ENCODE measurements at places on chromosomes 13 and 19.

DNA sequence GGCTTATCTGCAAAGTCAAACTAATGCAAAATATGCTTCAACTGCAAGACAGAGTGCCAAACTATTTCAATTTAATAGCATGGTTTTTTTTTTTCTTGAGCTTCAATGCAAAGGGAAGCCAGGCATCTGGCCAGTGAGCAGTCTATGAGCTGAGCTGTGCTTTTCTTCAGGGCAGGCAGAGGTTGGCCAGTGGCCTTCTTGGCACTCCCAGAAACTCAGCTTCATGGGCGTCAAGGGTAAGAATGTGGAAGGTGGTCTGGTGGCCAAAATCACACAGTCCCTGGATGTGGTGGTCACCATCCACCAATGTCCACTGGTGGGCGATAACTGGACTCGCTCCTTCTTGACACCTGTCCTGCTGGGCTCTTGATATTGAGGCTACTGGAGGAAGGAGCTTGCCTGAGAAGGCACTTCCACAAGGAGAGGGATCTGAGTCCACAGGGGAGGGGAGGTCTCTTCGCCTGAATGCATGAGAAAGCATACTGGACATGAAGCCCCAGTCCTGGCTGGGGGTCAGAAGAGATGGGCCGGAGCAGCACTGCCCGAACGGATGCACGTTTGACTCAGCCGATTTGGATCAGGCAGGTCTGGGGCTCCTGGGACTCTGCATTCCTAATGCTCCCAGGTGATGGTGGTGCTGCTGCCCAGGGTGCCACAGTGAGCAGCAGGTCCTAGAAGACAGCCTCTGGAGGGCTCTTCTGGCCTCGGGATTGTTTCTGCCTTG is 17.1 kb downstream of the COL4A2 start:
- DNase-seq: no peak

- DNase-seq: no peak
These were observed 29.7 kb downstream of the BTBD2 start for GRCh38 chr19:1985588-1986356.

DNA sequence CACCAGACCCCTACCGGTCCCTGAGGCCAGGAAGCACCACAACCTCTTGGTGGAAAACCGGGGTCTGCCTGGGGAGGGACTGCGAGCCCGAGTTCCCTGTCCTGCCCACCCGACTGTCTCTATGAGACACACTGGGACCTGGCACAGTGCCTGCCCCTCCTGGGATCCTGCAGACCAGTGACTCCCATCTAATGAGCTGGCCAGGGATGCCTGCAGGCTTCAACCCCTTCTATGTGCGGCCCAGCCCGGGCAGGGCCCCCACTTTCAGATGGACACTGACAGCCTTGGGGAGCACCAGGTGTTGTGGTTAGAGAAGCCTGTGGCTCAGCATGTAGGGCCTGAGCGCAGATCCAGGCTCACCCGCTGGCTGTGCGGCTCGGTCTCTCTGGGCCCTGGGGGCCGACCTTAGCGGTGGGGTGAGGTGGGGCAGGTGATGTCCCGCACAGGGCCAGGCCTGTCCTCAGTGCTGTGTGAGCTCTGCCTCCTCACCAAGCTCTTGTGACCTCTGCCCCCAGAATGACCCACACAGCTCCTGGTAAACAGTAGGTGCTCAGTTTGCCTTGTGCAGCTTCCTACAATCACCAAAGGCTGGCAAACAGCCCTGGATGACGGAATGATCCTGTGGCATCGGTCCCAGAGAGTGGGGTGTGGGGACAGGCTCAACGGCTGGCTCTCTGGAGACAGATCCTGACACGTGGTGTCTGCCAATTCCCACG is 17.9 kb upstream of the CACTIN start:
- DNase-seq: no peak

DNA sequence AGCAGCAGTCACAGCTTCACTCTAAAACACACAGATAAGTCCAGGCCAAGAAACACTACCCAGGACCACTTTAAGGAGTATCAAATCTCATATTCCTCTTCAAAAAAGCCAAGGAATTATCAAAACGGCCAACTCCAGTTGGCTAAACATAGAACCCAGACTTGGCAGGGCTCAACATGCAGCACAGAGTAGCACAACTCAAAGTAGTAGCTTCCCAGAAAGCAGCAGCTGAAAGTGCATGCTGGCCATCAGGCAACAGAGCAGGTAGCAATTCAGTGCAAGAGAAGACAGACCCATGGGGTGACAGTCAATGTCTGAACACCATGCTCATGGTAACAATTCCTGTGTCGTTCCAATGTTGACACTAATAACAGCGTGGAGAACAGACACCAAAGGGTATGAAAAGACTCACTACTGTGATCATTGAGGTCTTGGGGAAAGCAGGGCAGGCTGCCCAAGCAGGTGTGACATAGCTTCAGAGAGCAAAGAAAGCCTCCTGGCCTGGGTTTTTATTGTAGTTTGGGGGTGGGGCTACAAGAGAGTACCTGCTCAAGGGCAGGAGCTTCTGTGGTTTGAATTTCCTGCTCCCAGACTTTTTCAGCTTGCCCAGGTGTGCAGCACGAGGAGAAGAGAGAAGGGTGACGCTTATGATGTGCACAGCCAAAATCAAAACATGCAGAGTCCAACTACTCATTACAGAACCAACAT is 6.2 kb downstream of the ZNF709 start:
- no peak for DNase-seq

DNA sequence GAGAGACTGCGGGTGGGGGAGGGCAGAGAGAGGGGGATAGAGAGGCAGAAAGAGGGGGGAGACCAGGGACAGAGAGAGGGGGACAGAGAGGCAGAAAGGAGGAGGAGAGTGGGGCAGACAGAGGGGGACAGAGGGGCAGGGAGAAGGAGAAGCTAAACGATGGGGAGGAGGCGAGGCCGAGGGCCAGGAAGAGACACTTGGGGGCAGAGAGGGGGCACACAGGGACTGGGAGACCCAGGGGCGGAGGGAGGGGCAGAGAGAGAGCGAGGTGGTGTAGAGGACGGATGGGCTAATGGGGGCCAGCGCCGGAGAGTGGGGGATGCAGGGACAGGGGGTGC is 666 bp downstream of the MEIS3 start:
- DNase-seq: no peak

DNA sequence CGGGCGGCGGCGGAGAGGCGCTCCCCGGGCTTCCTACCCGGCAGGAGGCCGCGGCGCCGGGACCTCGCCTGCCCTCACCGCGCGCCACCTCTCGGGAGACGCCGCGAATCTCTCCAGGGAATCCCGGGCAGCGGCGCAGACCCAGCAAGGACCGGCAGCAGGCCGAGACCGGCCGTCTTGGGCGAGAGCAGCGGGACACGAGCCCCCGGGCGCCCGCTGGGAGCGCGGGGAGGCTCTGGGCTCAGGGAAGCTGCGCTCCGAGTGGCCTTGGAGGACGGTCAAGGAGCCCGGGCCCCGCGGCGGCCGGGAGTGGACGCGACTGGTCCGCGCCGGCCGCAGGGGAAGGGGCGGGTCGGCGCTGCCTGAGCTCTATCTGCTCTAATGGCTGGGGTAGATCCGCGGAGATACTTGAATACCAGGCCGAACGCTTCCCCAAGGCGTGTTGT is 14.7 kb downstream of the CDX2 start:
- no peak for DNase-seq

DNA sequence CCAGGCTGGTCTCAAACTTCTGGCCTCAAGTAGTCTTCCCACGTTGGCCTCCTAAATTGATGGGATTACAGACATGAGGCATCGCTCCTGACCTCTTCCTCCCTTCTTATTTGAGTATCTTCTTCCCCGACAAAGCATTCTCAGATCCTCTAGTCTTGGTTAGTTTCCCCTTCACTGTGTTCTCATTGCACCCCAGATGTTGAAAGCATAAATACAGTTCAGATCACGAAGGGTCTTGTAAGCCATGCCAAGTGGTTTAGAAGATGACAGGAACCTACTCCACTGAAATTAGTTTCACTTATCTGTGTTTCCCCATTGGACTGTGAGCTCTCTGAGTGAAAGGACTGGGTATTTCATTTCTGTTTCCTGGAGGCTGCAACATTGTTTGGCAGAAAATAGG is 100.7 kb downstream of the DGKH start:
- no peak for DNase-seq

DNA sequence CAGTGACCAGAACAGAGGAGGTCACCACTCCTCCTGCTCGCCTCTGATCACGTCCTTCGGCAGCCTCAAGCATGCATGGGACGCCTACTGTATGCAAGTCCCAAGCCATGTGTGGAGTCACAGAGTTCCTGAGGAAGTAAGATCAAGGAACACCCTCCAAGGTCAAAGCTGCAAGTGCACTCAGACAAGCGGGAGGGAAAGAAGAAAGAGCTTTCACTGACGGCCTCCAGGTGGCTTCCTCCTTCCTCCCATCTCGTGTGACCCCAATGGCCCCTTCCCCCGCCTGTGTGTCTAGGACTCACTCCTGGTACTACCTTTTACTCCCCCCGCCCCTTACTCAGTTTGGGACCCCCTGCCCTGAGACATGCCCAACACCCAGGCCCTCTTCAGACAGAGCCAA is 6.1 kb downstream of the HAUS8 start:
- no peak for DNase-seq

DNA sequence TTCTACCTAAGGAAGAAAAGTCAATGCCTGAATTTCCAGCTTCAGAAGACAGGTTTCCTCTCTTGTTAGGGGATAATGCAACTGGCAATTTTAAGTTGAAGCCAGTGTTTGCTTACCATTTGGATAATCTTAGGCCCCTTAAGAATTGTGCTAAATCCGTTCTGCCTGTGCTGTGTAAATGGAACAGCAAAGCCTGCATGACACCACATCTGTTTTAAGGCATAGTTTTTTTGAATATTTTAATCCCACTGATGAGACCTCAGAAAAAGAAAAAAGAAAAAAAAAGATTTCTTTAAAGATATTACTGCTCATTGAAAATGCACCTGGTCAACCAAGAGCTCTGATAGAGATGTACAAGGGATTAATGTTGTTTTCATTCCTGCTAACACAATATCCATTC is 419.2 kb downstream of the SLITRK6 start:
- DNase-seq: no peak

DNA sequence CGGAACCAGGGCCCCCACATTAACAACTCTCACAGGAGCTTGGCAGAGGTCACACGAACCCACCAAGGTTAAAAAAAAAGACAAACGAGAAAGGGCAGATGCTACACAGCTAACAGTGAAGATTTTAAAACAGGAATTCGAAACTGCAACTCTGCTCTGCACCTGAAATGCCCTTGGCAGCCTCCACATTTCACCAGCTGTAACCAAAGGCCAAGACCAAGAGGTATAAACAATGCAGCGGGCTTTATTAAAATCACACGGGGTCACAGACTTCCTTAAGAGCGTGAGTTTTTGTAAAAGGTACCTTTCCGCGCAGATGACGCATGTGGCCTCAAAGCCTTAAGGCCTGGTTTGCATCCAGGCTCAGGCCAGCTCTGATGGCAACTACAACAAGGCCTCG is 88.2 kb downstream of the STK24 start:
- no peak for DNase-seq

GRCh38 chr19:13150931-13151604 is 857 bp downstream of the IER2 start:
- peak; percentile 35 for DNase-seq

- no peak for DNase-seq
These were observed 1289.2 kb upstream of the PCDH20 start for GRCh38 chr13:62704875-62705274.

- peak; percentile 36 for DNase-seq
These were observed 14.0 kb downstream of the SCGB2B2 start for GRCh38 chr19:34662919-34663318.

GRCh38 chr13:71801781-71802180 is 65.2 kb downstream of the DACH1 start:
- no peak for DNase-seq

- DNase-seq: no peak
These were observed 49.3 kb downstream of the NDFIP2 start for GRCh38 chr13:79530270-79530669.

- no peak for DNase-seq
These were observed 11.0 kb downstream of the TSHZ3 start for GRCh38 chr19:31338069-31338776.

DNA sequence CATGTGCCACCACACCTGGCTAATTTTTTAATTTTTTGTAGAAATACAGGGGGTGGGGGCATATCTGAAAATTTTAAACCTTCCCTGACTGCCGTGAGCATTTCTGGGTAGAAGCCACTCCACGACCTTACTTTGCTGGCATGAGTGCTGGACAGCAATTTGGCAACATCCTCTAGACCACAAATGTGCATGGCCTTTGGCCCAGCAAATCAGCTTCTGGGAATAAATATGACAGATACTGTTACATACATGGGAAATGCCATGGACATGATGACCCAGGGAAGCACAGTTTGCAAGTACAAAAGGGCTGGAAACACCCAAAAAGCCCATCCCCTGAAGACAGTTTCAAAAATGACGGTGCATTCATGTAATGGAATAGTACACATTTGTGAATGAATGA is 3.2 kb upstream of the PVR start:
- DNase-seq: no peak

DNA sequence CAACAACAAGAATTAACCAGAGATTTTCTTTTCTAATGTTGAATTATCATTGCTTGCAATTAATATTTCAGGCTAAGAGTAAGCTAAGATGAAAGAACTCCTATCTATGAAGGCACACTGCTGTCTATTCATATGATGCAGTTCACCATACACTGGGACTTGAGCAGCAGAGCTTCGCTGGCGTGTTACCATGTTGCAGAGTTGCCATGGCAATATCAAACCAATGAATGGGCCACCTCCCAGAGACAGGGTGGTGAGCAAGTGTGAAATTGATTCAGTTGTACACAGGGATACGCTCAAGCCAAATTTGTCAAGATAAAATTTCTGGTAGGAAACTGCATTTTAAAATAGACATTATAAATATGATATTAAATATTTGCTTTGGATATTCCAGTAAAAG is 69.3 kb upstream of the MYO16 start:
- no peak for DNase-seq

GRCh38 chr13:46598140-46598819 is 45.3 kb downstream of the LRCH1 start:
- DNase-seq: no peak

DNA sequence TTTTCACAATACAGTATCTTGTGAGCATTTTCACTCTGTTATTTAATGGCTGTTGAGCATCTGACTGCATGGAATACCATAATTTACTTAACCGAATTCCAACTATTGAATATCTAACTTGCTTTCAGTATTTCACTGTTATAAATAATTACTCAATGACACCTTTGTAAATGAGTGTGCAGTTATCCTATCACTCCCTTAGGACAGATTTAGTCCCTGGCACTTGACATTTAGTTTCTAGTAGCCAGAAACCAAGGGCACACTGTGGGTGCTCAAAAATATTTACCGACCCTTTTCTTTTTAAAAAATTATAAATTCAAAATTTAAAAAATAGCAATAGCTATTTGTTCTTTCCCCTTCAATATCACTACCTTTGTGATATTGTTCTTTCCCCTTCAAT is 258.8 kb downstream of the DCLK1 start:
- DNase-seq: no peak

DNA sequence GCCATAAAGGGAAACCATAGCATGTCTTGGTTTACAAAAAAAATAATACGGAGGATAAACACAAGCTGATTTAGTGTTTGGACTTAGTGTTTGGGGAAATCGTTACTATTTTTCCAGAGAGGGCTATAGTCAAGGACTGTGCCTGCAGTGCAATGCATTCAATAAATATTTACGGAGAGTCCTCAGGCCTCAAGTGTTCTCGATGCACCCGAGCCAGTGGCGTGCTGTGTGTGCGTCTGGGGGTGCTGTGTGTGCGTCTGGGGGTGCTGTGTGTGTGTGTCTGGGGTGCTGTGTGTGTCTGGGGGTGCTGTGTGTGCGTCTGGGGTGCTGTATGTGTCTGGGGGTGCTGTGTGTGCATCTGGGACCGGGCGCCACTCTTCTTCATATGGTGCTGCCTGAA is 71.7 kb upstream of the GTF3A start:
- DNase-seq: no peak

- no peak for DNase-seq
These were observed 12.4 kb downstream of the JAK3 start for GRCh38 chr19:17835182-17836006.

- no peak for DNase-seq
These were observed 108.9 kb downstream of the SLC7A1 start for GRCh38 chr13:29486551-29486950.
